Fibroblast of skin of back (primary cell): ENCODE measurements at places on chromosomes 11 and 22.
A peak's percentile ranks its signal among the peaks of the same experiment; 100 is the strongest.

GRCh38 chr22:38569181-38569971 is 607 bp downstream of the DMC1 start:
- peak; percentile 3 for DNase-seq

DNA sequence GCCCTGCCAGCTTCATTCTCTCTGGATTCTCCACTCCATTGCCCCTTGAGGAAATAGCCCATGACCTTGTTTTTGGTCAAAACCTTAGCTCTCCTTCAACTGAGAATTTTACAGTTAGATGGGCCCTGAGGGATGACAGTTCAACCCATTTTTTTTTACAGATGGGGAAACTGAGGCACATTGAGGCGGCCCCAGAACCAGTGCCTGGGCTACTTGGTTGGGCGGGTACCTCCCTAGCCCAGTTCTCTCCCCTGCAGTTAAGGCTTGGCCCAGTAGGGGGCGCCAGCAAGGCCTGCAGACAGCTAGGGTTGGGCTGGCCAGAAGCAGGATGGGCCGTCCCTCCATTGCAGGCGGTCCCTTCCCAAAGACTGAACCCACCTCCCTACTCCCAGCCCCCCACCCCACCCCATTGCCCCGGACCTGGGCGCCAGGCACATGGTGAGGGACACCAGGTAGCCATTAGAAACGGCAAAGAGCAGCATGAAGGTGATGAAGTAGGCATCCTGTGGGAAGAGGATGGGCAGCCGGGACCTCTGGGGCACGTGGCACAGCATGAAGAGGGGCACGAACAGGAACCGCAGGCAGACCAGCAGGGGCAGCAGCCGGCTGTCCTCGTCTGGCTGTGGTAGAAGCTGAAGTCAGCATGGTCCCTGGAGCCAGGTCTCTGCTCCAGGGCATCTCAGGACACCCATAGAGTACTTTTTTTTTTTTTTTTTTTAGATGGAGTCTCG is 7.6 kb downstream of the SLC29A2 start:
- peak; percentile 19 for DNase-seq

DNA sequence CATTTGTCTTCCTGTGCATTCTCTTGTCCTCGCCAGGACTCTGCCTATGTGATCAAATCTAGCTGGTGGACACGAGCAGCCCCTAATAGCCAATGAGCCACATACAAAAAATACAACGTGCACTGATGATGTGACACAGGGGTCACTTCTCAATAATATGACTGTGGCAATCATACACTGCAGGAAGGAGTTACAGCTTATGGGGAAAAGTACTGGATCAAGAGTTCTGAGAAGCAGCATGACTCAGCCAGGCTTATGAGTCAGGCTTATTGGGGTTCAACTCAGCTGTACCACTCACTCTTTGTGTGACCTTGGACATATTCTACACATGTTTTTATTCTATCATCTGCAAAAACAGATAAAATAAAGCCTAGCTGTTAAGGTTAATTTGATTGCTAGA is 889.4 kb upstream of the TENM4 start:
- DNase-seq: peak; percentile 43

DNA sequence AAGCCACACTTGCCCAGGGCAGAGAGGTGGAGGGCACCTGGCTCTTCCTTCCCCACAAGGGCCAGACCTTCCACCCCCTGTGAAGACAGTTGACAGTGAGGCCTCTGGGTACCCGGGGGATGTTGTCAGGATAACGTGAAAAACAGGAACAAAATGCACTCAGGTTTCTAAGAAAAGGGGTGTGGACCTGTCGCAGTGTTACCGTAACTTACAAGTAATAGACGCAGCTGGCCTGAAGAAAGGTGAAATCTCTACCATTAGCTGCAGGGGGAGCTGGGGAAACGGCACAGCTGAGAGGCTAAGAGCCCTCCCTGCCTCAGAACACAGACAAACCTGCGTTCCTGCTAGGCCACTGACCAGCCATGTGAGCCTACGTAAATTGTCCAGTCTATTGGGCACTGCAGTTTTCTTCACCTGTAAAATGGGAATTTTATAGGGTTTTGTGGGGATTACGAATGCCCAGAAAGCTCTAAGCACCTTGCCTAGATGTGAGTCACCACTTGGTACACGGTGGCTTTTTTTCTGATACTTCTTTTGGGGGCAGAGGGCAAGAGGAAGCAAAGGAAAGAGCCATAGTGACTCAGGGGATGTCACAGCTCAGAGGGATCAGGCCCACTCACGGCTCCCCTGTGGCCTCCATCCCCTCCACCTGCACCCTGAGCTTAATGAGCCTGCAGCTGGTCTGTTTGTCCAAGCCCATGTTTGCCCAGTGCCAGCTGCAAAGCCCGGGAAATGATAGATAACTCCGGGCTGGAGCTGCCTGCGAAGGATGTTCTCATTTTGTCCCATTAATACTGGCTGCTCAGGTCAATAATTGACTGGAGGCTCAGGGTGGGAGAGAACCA is 18.4 kb upstream of the CABP7 start:
- DNase-seq: no peak

DNA sequence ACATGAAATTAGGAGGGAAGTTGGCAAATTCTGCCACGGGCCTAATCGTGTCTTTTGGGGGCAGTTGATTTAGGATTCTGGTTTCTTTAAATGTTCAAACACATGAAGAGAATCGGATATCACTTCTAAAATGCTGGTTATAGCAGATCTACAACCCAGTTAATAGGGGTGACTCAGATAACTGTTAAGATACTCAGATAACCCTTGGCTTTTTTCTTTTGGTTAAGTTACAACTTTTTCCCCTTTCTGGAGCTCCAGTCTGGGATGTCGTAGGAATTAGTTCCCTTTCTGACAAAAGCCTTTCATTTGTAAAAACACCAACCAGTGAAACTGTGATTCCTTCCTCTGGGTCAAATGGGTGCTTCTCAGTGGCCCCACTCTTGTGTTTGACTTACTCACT is 976 bp downstream of the DEPDC7 start:
- no peak for DNase-seq

- DNase-seq: no peak
Measured at GRCh38 chr22:22045571-22046335, 63.2 kb upstream of the TOP3B start.

DNA sequence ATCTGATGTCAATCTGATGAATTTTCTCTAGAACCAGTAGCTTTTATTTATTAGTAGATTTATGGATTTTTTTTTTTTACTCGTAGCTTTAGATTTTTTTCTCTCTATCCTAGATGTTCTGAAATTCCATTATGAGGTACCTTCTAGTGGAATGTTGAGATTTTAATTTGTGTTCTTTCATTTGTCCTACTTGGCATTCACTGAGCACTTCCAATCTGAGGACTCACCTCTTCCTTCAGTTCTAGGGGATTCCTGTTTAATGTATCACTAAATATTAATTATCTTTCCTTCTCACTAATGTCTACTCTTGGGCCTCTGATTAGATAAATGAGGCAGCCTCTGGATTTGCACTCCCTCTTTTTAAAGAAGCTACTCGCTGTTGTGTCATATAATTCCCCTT is 40.2 kb upstream of the WNT7B start:
- no peak for DNase-seq
